CD4-positive, alpha-beta T cell treated with Interleukin-2 at 100 ng/mL for 4 hours (primary cell): ENCODE measurements at places on chromosomes 11 and 22.

GRCh38 chr22:25735650-25736049 is 6.3 kb upstream of the MYO18B start:
- no peak for DNase-seq

DNA sequence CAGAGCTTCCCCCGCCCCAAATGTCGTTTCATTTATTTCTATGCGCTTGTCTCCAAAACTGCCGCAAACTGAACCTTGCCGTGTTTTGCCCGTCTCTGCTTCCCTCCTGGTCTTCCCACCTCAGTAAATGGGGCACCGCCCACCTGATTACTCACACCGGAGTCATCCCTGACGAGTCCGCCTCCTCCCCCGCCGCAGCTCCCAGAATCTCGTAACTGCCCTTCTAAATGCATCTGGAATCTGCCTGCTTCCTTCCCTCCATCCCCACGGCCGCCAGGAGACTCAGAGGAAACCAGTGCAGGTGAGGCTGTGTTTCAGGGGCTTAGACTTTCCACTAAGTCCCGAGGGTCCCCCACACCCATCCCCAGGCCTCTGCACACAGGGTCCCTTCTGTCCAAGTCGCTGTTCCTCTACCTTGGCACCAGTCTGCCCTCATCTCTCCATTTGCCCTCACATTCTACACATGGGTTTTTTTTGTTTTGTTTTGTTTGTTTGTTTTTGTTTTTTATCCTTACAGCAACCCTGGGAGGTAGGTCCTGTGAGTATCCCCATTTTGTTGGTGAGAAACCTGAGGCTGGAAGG is 62.6 kb upstream of the PHF21B start:
- DNase-seq = no peak

DNA sequence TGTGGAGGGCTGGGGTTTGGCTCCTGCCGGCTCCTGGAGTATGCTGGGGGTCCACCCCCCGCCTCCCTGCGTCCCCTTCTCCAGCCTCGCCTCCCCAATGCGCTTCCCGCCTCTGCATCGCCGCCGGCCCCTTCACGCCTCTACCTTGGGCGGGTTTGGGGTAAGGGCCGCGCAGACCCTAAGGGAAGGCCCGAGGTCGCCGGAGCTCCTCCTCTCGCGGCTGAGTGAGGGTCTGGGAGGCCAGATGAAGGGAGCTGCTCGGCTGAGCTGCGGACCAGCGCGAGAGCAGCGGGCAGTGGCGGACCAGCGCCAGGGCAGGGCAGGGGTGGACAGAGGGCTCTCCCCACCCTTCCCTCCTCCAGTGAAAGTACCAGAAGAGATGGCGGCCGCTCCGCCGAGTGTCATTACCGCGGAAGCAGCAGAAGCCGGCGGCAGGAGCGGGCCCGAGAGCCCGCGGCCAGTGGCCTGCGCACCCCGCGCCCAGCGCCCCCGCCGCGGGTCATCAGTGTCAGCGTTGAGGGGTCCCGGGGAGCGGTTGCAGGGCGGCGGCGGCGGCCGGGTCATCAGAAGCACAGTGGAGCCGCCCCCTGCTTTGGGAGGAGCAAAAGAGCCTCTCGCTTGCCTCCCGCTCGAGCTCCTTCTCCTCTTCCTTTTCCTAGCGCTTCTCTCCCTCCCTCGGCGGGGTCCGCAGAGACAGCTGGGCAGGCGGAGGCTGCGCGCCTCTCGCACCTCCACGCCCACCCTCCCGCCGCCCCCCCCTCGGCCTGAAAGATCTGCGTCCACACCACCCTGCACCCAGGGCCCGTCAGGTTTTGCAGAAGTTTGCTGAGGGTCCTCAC is 255.6 kb upstream of the CADM1 start:
- DNase-seq = no peak

- no peak for DNase-seq
These were observed 570.6 kb downstream of the INSC start for GRCh38 chr11:15685306-15685705.

- no peak for DNase-seq
These were observed 2.1 kb upstream of the KIAA1671 start for GRCh38 chr22:24950272-24950902.

DNA sequence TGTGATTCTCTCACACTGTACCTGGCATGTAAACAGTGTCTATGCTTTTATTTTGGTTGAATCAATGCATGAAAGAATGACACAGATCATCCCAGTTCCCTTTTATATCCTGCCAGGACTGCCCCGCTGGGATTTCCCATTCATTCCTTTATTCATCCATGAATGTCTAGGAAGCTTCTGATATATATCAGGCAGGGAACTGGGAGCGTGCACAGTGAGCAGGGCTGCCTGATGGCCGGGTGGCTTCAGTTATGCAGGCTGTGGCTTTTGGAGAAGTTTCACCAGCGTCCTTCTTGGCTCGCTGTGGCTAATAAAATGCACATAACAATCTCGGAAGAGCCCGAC is 789.0 kb downstream of the TBC1D22A start:
- no peak for DNase-seq

DNA sequence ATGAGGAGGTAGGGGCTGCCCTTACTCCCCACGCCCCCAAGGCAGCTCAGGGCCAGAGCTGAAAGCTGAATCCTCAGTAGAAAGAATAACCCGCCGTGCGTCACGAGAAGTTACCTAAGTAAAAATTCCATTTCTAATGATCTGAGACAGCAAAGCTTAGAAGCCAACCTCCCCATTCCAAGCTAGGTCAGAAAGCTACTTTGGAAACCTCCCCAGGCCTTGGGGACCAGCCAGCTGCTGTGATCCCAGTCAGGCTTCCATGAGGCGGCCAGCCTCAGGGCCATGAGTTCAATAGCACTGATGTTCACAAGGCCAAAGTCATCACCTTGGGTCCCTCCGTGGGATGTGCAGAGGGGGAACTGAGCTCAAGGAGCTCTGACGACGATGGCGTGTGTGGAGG is 6.9 kb downstream of the SHISAL1 start:
- DNase-seq = no peak

GRCh38 chr11:45647786-45648185 is 17.6 kb downstream of the CHST1 start:
- no peak for DNase-seq

DNA sequence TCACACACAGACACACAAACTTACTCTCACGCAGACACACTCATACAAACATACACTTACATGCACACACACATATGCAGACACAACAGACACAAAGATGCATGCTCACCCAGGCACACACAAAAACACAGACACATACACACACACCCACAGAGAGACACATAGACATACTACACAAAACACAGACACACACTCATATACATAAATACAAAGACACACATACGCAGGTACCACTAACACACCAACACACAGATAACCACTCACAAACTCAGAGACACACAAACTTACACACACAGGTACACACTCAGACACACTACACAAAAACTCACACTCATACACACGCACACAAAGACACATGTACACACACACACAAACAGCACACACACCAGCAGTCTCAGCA is 22.4 kb downstream of the VWCE start:
- DNase-seq = no peak

GRCh38 chr11:113564527-113565130 is 89.4 kb upstream of the DRD2 start:
- no peak for DNase-seq

- DNase-seq = no peak
These were observed 11.8 kb upstream of the PLAAT2 start for GRCh38 chr11:63574856-63575602.

DNA sequence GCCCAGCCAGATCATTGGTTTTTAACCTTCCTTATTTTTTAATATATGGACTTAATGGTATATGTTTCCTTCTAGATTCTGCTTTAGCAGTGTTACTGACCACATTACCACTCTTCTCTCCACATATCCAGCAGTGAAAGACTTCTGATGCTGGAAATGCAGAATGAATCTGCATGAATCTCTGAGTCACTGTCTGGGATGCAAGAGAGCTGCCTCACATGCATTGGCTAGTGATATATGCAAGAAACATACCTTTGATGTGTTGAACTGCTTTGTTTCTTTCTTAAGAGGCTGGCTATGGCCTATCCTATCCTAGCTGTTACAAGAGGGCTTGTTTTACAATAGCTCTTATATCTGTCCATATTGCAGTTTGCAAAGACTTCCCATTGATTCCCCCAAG is 16.6 kb upstream of the AMPD3 start:
- DNase-seq = no peak

- DNase-seq = no peak
These were observed 56.2 kb downstream of the NAV2 start for GRCh38 chr11:19768815-19769214.
